D721Med (cell line): ENCODE measurements at places on chromosomes 7 and 10.

DNA sequence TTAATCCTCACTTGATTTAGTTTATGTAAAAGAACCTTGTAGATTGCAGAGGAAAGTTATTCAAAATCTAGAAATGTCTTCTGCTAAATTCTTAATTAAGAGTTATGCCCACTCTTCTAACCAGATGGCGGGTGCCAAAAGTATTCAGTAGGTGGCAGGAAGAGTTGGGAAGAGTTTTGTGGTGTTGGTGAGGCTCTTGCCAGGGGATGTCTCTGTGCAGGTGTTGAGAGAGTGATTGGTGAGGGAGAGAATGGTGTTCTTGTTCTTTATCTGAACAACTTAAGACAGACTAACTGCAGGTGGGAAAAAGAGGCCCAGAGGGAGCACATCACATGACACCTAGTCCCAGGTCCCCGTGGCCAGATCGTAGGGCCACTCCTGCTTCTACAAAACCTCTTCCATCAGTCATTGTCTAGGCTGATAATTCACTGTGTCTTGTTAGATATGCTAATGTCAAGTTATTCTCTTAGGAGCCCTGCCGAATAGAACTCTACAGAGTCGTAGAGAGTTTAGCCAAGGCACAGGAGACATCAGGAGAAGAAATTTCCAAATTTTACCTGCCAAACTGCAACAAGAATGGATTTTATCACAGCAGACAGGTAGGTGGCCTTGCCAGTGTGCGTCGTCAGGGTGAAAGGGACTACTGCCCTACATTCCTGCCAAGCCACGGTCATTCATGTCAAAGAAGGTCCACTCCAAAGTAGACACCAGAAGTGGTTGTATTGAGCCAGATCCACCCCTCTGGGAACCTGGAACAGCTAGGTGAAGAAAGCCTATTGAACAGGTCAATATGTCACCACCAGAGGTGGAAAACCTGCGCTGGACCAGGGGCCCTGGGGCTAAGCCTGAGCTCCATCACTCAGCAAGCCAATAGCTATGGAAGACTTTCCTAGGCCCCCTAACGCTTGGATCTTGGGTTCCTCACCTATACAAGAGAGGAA is 3.4 kb downstream of the IGFBP1 start:
- no peak for DNase-seq

GRCh38 chr10:35517431-35518181 is 87.5 kb upstream of the GJD4 start:
- DNase-seq = no peak

- DNase-seq = no peak
Measured at GRCh38 chr10:116781370-116781884, 39.1 kb upstream of the HSPA12A start.

- no peak for DNase-seq
Measured at GRCh38 chr10:77319557-77319956, 318.1 kb downstream of the KCNMA1 start.

DNA sequence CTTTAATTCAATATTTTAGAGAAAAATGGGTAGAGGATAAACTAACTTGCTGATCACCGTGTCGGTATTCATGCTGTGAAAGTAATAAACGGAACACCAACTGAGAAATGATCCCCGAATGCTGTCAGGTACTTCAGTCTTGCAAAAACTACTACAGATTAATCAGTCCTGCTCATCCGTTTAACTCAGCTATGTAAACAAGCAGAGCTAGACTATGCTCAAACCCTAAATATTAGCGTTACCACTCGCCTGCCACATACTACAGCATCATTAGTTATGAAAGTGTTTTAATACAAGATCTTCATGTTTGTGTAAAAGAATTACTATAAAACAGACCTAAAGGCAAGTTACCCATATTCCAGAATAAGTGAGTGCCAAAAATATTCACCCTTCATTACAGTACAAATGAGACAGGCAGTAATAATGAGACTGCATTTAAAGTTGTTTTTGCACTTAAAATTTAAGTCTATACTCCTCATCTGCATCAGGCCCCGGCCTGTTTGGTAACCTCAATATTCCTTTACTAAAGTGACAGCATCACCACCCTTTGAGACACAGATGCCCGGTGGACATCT is 952 bp downstream of the DNMBP start:
- DNase-seq = no peak

GRCh38 chr10:12482587-12482986 is 133.2 kb downstream of the CAMK1D start:
- no peak for DNase-seq

DNA sequence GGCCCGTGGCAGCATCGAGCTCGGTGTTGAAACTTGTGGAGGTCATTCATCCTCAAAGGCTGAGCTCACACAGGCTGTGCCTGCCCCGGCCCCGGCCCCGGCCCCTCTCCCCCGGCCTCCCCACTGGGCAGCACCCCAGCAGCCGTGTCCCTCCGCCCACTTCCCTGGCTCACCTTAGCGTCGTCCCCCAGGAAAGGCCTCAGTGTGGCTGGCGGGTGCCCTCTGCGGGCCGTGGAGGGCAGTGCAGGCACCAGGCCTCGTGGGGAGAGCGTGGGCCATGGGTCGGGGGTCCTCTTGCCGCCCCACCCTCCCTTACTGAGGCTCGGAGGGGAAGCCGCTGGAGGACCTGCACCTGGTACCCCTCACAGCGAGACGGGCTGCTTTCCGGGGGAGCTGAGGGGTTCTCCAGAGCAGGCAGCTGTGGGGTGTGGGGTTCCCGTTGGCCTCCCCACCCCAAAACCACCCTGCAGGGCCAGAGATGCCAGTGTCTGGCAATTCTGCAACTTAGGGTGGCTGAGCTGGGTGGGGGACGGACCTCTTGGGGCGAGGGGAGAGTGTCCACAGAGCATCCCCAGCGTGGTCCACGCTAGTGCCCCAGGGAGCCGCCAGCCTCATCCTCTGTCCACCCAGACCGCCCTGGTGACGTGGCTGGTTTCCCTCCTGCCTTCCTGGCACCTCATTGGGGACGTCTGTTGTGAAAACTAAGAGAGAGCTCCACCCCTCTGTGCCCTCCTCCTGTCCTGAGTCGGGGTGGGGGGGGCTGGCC is 44.2 kb upstream of the DPYSL4 start:
- peak; percentile 28 for DNase-seq
